ENCODE measurements at places on chromosomes 2 and 18.
A peak's percentile ranks its signal among the peaks of the same experiment; 100 is the strongest.

GRCh38 chr2:54947646-54948045 is 102.6 kb downstream of the RTN4 start:
- no peak for DNase-seq

DNA sequence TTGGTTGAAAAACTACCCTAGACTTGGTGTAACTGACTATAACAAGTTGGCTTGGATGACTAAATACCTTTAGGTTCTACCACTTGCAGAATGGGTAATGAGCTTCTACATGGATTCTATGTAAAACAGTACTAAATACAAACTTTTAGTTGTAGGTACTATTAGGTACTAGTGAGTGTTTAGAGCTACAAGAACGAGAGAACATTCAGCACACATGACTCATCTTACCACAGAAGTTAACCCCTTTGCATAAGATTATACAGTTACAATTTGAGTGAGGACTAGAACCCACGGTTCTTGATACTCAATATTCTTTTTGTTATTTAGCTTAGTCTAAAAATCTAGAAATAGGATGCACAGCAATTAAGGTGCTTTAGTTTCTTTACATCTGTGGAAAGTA is 101.7 kb upstream of the TFCP2L1 start:
- no peak for DNase-seq

DNA sequence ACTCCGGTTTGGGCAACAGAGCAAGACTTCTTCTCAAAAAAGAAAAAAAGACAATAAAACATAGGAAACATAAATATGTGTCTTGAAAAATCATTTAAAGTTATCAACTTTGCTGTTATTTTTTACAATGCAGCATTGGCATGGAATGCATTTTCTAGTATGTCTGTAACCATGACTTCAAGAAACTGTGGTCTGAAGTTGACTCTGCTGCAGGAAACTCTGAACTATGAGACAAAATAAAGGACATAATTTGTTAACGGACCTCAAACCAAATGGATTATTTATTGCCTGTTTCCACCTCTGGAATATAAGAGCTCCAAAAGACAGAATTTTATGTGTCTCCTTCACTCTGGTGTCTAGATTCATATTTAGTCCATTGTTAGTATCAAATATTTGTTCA is 79.1 kb downstream of the TRIB2 start:
- no peak for DNase-seq

DNA sequence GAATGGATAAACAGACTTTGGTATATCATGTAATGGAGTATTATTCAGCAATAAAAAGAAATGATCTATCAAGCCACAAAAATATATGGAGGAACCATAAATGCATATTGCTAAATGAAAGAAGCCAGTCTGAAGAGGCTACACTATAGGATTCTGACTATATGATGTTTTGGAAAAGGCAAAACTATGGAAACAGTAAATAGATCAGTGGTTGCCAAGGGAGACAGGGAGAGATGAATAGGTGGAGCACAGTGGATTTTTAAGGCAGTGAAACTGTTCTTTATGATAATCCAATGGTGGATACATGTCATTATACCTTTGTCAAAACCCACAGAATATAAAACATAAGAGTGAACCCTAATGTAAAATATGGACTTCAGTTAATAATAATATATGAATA is 41.0 kb upstream of the SLC30A6 start:
- DNase-seq = no peak

DNA sequence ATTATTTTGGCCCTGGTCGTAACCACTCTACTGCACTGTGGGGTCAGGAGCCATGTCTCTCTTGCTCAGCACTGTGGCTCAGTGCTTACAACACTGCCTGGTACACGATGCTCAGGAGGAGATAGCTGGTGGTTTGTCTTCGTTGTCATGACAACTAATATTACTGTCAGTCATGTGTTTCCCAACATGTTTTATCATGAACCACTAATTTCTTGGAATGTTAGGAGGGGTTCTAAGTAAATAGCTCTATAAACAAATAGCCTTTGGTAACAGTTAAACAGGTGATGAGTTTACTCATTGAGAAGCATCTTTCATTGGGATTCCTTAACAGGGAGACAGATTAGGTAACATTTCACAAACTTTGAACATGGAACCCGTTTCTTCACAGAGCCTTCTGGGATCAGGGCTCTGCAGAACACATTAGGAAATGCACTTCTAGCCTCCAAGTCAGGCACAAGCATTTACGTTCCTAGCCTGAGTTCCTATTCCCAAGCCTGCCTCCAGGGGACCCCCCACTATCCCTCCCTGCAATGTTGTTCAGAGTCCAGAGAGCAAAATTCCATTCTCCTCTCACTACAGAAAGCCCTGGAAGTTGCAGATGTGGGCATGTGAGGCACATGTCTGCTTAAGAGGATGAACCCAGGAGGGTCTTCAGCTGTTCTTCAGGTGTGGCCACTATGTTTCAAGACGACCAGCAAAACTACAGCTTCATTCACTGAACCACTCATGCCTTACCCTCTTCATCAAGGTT is 6.4 kb upstream of the RBM44 start:
- DNase-seq = no peak

GRCh38 chr2:80380736-80381135 is 76.2 kb upstream of the LRRTM1 start:
- no peak for DNase-seq

DNA sequence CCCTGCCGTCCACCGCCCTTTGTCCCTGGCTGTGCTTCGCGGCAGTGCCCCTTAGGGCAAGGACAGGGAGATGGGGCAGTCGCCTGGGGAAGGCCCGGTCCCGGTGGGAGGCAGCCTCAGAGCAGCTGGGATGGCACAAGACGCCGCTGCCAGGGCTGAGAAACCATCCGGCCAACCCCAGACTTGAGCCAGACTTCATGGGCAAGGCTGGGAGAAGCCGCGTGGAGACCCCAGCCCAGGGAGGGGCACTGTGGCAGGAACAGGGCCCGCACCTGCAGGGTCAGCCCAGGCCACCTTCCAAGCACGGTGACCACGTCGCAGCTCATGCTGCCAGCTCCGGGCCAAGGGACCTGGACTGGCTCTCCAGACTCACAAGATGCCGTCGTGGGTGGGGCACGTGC is 84.0 kb downstream of the NFATC1 start:
- no peak for DNase-seq

- no peak for DNase-seq
These were observed 27.4 kb upstream of the MTIF2 start for GRCh38 chr2:55296393-55296792.

DNA sequence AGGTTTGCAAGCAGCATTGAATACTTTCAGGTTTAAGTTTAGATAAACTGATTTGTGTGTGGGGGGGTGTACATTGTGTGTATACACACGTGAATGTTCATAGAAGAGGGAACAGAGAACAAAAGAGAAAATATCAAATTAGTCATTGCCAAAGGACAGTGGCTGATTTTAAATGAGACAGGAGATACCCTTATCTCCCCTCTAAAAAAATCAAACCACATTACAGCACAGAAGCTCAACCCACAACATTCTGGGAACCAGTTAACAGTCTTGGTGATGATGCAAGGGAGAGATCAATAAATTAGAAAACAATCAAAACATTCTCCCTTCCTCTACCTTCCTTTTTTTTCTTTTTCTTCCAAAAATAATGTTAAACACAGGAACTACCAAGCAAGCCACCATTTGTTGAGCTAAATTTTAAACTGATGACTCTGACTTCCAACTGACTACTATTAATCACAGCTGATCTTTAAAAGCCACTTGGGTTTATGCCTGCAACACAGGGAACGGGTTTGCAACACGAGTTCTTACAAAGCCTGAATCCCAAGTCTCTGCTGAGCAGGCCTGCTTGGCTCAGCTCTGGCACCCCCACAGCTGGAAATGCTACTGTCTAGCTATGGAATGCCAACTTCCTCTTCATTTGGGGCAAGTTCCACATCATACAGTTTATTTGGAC is 119.2 kb upstream of the ACVR1C start:
- DNase-seq = no peak

DNA sequence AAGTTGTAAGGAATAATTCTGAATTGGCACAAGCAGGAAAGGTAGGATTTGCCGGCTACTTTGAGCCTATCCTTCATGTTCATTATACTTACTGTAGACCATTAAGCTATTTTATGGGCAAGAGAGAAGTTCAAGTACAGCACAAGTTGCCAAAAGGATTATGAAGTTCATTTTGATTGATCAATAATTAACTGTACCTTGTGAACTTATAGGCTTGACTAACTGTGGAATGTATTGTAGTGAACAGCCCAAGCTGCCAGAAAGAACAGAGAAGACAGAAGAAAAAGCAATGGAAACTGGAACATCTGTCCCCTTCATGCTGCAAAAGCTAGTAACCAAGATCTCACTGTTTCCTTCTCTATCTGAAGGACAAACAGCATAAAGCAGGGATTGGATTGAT is 810.1 kb upstream of the ZEB2 start:
- no peak for DNase-seq

DNA sequence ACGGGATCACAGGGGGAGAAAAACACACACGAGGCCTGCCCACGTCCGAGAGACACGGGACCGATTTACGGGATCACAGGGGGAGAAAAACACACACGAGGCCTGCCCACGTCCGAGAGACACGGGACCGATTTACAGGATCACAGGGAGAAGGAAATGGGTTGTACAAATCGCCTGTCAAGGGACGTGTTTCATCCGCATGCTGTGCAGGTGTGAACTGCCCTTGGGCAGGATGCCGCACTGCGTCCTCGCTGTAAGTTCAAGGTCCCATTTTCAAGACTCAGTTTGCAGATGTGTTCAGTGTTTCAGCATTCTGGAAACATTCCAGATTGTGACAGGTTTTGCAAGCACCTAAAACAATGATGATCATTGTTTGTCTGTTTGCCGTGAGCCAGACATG is 2.3 kb upstream of the KCNG2 start:
- DNase-seq = no peak

DNA sequence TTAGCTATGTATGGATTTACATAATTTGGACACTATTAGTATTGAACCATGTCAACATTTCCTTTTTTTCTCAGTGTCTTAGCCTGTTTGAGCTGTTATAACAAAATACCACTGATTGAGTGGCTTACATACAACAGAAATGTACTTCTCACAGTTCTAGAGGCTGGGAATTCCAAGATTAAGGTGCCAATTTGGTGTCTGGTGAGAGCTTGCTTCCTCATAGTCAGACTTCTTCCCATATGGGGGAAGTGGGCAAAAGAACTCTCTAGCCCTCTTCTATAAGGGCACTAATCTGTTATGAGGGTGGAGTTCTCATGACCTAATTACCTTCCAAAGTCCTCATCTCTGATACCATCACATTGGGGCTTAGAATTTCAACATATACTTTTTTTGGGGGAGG is 12.6 kb downstream of the ZNF804A start:
- no peak for DNase-seq

DNA sequence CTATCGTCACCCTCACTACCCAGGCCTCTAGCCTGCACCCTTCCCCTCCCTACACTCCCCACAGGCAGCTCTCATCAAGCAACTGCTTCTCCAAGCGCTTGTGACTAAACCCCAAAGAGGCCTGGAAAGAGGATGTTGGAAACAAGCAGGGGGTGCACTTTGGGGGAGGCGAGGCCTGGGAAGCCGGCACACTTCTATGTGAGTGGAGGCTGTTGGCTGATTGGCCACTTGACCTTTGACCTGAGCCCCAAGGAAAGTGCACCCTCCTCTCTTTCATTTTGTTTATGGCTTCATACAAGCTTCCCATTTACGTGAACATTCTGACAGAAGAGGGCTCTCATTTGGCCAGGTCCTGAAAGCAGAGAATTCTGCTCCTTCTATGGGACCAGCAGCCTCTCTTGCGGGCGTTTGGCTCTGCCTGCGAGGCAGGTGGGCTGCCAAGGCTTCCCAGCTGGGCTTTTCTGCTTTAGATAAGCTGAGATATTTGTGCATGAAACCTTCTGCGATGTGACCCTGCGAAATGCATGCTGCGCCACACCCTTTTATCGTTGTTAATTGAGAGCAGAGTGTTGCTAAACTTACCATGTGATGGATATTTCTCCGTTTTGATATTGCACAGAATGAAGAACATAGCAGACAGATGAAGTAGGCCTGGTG is 134.8 kb upstream of the NCK2 start:
- DNase-seq = no peak

DNA sequence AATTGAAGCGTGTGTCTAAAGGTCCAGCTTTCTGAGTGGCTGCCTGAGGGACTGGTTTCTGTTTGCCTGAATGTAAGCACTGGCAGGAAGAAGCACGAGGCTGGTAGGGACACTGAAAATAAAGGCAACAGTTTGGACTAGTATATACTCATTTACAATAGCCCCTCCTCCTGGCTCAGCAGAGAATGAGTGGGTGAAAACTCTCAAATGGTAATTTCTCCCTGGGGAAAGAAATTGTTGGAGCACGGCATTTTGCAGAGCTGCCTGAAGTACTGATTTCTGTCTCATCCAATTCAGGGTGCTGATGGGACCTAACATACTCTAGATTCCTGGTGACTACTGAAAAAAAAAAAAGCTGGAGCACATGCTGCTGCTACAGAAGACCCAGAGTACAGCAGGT is 17.3 kb upstream of the SPP2 start:
- no peak for DNase-seq

GRCh38 chr2:39523308-39524044 is 86.4 kb upstream of the MAP4K3 start:
- DNase-seq = no peak

DNA sequence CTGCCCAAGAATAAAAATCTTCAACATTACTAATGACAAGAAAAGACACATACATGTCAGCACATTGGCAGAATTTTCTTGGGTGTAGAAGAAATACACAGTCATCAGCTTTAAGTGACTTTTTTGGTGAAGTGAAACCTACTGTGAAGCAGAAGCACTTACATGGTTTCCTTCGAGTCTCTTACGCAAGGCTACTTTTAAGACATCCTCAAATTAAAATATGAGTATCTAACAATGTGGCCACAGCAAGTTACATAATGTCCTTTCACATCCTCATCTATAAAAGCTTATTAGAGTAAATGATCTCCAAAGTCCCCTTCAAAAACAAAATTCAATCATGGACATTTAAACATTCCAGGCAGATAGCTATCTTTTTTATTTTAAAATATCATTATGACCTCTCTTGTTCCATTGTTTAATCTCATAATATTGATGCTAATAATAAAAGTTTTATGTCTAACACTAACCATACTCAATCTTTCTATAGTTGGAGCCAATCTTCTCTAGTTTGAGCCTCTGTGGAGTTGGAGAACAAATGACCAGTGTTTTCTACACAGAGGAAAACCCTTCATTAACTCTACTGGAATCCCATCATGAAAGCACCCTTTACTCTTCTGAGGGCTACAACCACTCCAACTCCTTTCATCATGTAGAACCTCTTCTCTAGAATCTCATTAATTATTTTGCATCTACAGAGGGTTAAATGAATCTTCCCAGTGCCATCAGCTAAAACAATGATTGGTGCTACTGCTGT is 182.2 kb upstream of the ZFP36L2 start:
- peak; percentile 33 for DNase-seq

DNA sequence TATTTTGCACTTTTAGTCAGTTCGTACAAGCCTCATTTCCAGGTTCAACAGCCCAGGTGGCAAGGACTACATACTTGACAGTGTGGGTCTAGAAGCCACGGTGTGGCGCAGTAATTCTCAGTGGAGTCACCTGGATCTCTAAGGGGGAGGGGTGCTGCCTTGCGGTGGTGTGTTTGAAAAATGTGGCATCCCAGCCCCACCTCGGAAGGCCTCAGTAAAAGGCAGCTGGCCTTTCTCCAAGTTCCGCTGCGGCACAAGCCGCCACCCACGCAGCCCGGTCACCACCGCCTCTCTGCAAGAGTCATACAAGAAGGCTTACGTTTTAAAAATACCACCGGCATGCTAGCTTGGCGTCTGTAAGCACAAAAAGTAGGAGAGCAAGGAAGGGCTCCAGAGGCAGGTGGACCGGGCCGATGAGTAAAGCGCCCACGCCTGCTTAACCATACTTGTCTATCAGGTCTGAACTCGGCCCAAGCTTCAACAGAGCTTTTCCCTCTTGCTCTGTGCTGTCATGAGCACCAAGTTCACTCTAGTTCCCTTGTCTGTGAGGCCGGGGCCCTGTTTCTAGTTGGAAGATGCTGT is 49.5 kb downstream of the SPRED2 start:
- peak; percentile 85 for DNase-seq

Measured in OCI-LY7 (cell line).